ENCODE measurements at places on chromosomes 3 and 15.

GRCh38 chr3:60101621-60102020 lies 1051.8 kb upstream of the CFAP20DC start:
- DNase-seq = no peak

DNA sequence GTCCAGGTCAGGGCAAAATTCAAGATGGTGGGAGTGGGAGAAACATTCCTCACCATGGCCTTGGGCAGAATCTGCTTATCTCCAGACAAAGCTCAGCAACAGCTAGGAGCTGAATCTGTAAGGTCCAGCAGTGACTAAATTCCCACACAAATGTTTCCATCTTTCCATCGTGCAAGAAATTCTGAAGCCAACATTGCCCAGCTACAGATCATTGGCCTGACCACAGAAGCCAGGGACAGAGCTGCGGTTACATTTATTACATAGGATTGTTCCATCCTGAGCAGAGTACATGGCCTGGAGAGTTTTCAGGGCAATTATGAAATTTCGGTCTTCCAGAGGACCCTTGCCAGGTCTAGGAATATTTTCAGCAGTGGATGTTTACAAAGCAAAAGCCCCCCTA lies 100.3 kb downstream of the LIPC start:
- no peak for DNase-seq

- no peak for DNase-seq
These were observed 26.3 kb downstream of the KCNMB3 start for GRCh38 chr3:179224584-179224983.

GRCh38 chr3:138400651-138401070 lies 33.8 kb upstream of the ESYT3 start:
- no peak for DNase-seq

- DNase-seq = no peak
These were observed 3.4 kb downstream of the ANKRD28 start for GRCh38 chr3:15794303-15794771.

DNA sequence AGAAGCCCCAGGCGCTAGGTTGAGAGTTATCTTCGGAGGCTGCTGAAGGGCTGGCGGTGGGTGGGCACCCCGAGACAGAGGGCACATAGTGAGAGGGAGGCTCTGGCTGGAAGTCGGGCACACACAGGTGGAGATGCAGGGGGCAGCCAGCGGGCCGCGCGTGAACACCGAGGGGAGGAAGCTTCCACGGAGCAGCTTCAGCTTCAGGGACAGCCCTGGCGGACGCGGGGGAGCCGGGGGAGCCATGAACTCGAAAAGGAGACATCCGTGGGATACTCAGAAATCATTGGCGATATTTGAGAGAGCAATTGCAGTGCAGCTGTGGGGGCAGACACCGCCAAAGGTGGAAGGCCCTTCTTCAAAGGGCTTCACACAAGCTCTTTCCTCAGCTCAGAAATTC lies 204.6 kb downstream of the ATP10A start:
- DNase-seq = no peak
